ENCODE measurements at places on chromosomes 7 and 10.

DNA sequence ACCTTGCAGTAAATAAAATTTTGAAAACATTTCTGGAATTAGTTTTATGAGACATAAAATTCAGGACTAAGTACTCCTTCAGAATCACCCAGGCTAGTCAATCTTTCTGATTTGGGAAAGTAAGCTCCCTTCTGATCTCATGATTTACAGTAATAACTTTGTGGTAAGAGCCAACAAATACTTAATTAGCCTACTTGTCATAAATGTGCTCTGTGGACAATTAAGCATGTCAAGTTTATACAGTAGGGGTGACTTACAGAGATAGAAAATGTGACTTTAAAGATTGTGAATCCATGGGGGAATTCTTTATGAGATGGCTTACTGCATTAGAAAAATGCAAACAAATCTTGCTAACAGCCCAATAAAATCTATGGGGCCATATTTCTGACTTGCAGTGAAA, 616.9 kb upstream of the GHITM start:
- no peak for DNase-seq

- no peak for DNase-seq
Observed at GRCh38 chr7:97024209-97025129, at the start of gene DLX5. Gene DLX5, minus strand, starts transcription at chr7:97024831. Its CDS starts 208 bp downstream, at chr7:97024623.

DNA sequence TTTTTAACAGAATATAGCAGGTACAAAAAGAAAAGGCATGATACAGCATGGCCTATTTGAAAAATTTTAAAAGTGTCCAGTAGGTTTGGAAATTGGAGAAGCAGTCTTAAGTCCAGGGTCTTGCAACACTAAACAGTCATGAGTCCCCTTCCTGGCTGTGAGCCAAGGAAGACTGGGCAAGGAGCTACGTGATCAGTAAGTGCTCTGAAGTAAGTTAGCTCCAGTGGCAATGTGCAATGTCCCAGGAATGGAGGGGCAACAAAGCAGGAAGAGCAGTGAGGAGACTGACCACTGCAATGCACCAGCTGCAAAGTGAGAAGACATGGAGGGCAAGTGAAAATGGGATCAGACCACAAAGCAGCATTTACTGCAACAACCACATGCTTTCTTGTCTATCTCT, 72.9 kb upstream of the GRID1 start:
- DNase-seq = no peak

DNA sequence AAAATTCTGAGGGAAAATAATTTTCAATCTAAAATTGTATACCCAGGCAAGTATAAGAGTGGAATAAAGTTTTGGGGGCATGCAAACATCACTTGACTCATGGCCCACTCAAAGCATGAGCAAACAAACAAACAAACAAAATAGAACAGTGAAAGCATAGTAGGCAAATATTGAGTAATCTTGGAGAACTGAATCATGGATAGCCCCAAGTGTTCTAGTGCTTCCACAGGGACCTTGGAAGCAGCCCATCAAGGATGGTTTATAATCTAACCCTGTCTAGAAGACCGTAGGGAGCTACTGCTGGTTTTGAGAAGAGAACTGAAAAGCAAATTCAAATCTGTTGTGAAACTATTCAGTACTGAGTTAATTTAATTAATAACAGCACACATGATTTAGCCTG, 22.1 kb downstream of the POLR3A start:
- DNase-seq = no peak

- no peak for DNase-seq
Observed at GRCh38 chr10:91049988-91050360, 129.1 kb upstream of the ANKRD1 start.

DNA sequence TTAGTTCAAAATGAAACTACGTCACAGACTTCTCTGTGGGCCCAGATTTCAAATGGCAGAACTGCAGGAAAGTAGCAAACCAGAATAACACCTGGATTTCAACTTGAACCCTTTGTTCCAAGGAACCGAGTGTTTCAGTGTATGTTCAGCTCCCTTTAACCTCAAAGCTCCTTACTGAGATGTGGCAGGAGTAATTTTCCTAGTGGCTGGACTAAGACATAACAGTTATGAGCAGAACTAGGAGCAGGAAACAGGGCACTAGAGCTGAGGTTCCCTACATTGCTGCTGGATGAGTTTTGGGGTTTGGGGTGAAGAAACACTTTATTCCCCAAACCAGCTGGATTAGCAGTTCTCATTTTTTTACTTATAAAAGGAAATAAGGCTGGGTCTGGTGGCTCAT, 50.1 kb downstream of the NSUN6 start:
- DNase-seq = no peak

DNA sequence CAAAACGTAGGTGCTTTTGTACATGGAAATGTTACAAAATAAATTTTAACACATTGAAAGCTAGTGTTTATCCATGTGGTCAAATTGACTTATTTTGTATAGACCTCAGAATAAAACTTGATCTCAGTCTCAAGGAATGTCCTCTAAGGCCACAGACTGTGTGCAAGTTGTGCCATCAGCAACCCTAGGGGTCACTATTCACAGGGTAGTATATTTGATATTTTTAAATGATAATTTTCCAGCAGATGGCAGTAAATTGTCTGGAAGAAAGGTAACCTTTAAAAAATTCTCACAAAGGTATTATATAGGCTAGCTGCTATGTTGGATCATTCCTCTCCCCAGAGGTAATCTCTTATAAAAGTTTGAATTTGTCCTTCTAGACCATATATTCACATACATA, 12.9 kb upstream of the SNX10 start:
- no peak for DNase-seq

DNA sequence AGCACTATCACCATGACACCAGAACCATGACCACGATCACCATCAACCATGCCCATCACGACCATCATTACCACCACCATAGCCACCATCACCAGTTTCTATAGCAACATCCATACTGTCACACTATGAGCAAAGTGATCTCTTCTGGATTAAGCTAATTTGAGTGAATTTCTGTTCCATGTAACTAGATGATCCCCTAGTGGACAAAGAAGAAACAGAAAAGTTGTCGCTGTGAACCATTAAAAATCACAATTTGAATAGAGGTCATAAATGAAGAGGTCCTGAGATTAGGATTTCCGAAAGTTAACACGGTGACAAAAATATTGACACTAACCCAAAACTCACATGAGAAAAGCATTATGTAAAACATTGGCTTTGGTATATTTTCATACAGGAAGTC, 77.6 kb downstream of the CLRN3 start:
- no peak for DNase-seq

DNA sequence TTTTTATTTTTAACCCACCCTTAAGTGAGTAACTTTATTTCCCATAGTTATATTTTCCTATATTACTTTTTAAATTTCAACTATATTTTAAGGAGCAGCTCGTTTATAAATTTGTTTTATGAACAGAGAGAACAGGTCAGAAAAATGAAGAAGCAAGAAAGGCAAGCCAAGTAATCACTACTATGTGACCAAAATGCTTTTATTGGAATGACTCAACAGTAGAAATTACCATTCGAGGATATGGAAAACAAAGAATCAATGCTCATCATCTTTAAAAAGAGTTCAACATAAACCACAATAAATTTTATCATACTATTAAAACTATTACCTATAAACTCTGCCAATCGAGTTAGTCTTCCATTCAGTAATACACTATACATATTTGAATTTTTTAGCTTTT, 7.6 kb downstream of the HERC4 start:
- no peak for DNase-seq

DNA sequence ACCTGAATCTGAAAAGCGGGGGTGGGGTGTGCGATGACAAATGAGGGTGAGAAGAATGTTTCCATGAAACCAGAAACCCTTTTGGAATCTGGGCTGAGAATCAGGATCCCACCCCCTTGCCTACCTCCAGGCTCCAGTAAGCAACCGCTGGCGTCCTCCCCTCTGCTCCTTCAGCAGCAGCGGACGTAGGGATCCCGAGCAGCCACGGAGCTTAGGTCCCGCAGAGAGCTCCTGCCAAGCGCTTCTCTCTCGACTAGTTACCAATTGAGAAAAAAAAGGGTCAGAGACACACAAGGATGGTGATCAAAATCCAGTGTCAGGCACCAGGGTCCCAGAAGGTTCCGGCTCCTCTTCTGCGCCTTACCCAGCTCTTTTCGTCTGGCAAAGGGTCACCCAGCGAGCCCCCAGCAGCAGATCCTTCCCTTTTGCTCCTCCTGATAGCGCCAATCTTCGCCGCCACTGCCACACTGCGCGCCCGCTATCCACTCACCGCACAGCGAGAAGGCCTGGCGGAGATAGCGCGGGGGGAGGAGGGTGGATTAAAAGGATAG, 733.5 kb downstream of the ZWINT start:
- DNase-seq = no peak

- no peak for DNase-seq
Observed at GRCh38 chr10:63197344-63198092, 64.4 kb downstream of the NRBF2 start.

GRCh38 chr7:155384751-155385150, 73.2 kb upstream of the EN2 start:
- no peak for DNase-seq

DNA sequence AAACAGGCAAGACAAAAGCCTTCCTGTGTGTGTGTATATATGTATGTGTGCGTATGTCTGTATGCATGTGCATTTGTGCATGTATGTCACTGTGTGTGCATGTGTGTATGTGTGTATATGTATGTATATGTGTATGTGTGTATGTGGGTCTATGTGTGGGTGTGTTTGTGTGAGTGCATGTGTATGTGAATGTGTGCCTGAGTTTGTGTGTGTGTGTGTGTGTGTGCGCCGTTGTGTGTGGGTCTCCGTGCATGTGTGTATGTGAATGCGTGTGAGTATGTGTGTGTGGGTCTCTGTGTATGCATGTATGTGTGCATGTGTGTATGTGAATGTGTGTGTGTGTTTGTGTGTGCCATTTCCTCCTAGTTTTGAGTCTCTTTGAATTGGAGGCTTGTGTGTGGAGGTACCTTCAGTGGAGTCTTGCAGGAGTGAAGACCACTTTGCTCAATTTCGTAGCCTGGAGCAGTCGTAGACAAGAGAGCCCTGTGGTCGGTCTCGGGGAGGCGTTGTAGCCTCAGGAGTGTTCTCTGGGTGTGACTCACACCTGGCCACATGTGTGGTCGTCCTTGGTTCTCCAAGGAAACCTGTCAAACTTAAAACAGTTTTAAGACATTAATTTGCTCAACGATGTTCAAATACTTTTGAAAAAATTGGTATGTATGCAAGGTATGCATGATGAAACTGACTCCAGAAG, 28.1 kb downstream of the INPP5A start:
- DNase-seq = no peak

DNA sequence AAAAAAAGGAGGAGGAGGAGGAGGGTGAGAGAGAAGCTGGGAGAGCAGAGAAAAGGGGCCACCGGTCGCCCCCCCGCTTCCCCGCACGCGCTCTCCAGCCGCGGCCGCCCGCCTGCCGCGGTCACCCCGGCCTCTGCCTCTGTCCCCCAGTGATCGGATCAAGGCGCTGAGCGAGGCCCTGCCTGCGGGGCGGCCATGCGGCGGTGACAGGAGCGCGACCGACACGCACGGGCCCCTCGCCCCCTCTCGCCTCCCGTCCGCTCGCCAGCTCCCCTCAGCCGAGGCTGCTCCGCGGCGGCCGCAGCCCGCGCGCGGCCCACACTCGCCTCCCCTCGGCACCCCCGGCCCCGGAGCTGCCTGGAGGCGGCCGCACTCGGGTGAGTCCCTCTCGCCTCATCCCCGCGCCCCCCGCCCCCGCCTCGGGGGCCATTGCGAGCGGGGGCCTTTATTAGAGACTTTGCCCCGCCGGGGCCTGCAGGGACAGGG, at the start of gene GTF2I:
Gene GTF2I, plus strand, starts transcription at position 27 of the 486 bp plus-strand sequence. CDS start 31,411 bp downstream, outside the sequence.
- DNase-seq = no peak

- DNase-seq = no peak
Observed at GRCh38 chr7:127689194-127689772, 37.3 kb downstream of the SND1 start.

All from activated effector memory CD4-positive, alpha-beta T cell treated with anti-CD3 and anti-CD28 coated beads, Interleukin-2, amount 50 U/mL, for 16 hours (primary cell).